ENCODE measurements at places on chromosomes 4 and X.

GRCh38 chrX:72203421-72203820 lies 21.9 kb downstream of the PIN4 start:
- no peak for DNase-seq

GRCh38 chr4:153266988-153267387 lies 62.7 kb downstream of the TRIM2 start:
- no peak for DNase-seq

- DNase-seq: no peak
Measured at GRCh38 chrX:72382202-72382595, 76.5 kb upstream of the CITED1 start.

GRCh38 chr4:6058531-6059374 lies 40.5 kb upstream of the C4orf50 start:
- no peak for DNase-seq

GRCh38 chr4:113040793-113041192 lies 8.7 kb upstream of the ANK2 start:
- DNase-seq: no peak

GRCh38 chrX:150508018-150508417 lies 60.4 kb upstream of the MTM1 start:
- DNase-seq: no peak

GRCh38 chr4:182536221-182536811 lies 293.1 kb downstream of the TENM3 start:
- no peak for DNase-seq

GRCh38 chr4:29153642-29154041 lies 1566.5 kb upstream of the PCDH7 start:
- DNase-seq: no peak

GRCh38 chrX:3815896-3816664 lies 102.6 kb upstream of the PRKX start:
- DNase-seq: peak; percentile 28

GRCh38 chr4:122341886-122342285 lies 36.9 kb upstream of the ADAD1 start:
- DNase-seq: no peak

- DNase-seq: no peak
Measured at GRCh38 chr4:122762520-122762919, 30.0 kb downstream of the BBS12 start.

DNA sequence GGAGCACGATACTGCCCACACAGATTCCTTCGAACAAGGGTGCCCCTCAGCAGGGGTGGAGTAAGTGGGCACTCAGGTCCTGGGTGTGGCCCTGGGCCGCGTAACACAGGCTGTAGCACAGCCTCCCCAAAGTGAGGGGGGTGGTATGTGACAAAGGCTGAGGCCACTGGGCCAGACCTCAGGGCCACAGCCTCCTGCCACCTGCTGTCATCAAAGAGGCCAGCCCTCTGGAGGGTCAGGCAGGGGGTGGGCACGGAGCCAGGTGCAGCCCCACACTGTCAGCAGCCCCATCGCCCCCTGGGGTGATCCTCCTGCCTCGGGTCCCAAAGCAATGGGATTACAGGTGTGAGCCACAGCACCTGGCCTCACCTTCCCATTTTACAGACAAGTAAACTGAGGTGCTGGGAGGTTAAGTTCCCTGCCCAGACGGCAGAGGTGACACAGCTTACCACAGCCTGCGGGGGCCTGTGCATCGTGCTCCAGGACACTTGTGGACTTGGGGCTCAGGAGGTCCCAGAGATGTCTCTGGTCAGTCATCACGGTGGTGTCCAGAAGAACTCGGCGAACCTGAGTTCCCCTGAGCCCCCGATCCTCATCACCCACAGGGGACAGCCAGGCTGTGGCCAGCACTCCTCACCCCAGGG lies 27.5 kb upstream of the MXD4 start:
- no peak for DNase-seq

- no peak for DNase-seq
Measured at GRCh38 chr4:5469861-5470260, 238.5 kb downstream of the EVC2 start.

DNA sequence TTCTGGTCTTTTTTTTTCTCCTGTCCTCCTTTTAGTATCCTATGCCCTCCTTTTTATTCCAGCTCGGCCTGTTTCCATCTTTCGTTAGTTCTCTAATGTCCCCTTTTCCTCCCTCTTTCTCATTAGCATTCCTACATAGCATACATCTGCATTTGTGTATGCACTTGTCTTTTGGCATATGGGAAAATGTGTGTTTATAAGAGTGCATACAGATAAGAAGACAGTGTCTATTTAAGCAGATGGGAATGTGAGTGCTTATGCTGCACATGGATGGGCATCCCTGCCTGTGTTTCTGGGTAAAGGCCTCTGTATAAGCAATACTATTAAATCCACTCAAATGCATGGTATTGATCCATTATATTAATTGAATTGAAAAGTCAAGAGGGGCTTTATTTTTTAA lies 7.5 kb upstream of the GABRA2 start:
- DNase-seq: no peak

- DNase-seq: no peak
Measured at GRCh38 chr4:106850691-106851090, 185.4 kb downstream of the DKK2 start.

GRCh38 chrX:41870719-41871151 lies 52.6 kb downstream of the CASK start:
- DNase-seq: no peak

- no peak for DNase-seq
Measured at GRCh38 chrX:119895843-119896326, at the start of gene AKAP14. AKAP14 (plus strand) TSS chrX:119895893; CDS start chrX:119903224, 7,331 bp downstream.

- DNase-seq: no peak
Measured at GRCh38 chr4:73166212-73166611, 92.4 kb downstream of the ANKRD17 start.

DNA sequence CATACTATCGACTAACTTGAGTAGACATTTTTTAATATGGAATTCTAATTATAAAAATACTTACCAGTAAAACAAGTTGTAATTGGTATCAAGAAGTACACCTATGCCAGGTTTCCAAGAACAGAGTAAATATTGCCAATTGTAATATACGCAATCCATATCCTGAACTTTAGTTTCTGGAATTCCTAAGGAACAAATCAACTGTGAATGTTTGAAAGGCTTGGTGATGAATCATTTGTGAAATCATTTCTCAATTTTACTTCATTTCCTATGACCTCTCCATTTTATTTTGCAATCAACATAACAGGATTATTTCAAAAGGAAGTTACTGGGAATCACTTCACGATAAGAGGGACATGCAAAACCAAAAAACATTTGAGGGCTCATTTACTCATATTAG lies 3.7 kb downstream of the IL13RA2 start:
- DNase-seq: no peak

DNA sequence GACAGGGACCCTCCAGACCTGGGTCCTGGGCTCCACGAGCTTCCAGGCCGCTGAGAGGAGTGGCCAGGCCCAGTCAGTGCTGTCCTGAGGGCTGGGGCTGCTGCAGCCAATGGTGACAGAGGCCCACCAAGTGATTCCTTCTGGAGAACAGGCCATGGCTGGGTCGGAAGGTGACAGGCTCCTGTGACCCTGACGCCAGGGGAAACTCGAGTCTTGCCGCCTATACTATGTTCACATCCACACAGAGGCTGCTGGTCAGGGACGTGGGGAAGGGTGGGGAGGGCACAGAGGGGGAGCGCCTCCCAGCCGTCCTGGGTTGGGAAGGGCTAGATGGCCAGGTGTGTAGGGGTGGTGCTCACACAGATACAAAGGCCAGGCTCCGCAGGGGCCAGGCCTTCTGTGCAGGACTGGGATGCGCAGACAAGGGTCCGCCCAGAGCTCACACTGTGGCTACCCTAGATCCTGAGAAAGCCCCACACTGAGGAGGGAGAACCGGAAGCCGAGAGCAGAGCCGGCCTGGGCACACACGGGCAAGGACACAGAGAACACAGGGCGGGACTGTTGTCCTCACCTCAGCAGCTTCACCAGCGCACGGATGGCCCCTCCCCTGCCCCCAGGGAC lies 81.4 kb downstream of the HTRA3 start:
- no peak for DNase-seq

DNA sequence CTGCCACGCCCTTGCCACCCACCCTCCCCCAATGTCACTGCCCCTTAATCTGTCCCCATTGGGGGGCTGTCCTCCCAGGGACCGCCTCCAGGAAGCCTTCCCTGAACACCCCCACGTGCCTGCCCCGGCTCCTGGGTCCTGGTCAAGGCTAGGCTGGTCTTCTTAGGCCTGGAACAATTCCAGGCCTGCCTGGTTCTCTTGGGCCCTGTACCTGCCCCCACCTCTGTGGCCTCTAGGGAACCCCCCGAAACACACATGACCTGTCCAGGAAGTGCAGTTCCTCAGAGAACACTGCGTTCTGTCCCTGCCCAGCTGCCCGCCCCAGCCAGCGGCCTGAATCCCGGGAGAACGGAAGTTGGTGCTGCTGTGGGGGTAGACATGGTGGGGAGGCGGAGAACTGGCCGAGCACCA lies 5.1 kb downstream of the MXD4 start:
- no peak for DNase-seq

GRCh38 chr4:175714686-175715085 lies 97.4 kb downstream of the GPM6A start:
- no peak for DNase-seq

- peak; percentile 67 for DNase-seq
Measured at GRCh38 chr4:173168396-173169177, at the start of gene GALNT7. GALNT7 (plus strand) TSS chr4:173168811; CDS start chr4:173168836, 25 bp downstream.

DNA sequence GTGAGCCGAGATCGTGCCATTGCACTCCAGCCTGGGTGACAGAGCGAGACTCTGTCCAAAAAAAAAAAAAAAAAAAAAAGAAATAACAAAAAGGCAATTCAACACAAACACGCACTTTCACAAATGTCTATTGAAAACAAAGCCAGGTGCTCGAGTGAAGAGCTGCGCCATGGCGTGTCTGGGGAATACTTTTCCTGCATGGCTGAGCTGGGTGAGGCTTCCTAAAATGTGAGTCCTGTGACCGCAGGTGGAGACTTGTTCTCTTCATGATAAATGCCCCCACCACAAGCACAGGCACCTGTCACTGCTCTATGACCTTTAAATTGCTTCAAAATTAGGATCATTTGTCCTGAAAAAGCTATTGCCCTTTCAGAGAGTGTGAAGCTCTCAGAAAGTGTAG lies 4.0 kb upstream of the ABLIM2 start:
- no peak for DNase-seq

DNA sequence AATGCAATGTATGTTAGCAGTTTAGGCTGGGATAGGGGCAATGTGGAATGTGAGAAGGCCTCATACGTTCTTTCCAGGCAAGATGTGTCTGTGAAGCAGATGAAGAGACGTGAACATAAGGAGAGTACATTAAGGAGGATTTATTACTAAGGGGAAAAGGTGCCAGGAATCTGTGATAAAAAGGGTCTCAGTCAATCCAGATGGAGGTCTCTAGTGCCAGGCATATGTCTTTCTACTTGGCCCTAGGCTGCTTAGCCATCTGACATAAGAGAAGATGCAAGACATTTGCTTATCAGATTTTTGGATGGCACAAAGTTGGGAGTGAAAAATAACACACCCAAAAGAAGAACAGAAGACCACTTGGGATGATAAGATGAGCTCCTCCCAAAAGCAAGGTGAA lies 93.0 kb upstream of the PRKG2 start:
- no peak for DNase-seq

DNA sequence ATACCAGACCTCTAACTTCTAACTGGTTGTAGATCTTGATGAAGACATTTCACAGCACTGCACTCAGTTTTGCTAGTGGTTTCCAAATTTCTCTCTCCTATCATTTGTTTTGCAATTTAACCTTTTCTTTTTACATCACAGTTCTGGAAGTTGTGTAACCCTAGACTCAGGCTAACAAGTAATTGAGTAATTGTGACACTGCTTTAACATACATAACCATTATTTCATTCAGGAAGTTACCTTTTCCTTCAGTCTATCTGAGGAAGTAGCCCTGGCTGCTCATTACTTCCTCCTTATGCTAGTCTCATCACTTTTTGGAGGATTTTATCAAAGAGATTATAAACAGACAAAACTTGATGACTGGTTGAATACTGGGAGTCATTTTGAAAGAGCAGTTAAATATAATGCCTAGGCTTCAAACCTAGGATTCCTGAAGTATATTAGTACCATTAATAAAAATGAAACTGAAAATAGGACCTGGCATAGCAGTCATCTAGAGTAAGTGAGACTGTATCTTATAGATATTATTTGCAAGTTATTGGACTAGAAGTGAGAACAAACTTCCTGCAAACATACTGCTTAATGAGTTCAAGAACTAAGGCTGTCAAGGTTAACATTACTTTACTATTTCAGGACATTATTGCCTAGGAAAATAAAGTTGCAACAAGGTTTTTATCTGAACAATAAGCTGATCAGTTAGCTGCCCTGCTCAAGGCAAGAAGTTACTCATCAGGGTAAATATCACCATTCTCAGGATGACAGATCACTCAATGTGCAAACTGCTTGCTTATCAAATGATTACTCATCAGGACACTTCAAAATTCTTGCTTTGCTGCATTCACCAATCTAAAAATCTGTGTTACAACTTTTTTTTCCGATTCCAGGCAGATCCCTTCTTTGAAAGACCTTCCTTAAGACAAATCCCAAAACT lies 25.6 kb upstream of the TEX13C start:
- no peak for DNase-seq

DNA sequence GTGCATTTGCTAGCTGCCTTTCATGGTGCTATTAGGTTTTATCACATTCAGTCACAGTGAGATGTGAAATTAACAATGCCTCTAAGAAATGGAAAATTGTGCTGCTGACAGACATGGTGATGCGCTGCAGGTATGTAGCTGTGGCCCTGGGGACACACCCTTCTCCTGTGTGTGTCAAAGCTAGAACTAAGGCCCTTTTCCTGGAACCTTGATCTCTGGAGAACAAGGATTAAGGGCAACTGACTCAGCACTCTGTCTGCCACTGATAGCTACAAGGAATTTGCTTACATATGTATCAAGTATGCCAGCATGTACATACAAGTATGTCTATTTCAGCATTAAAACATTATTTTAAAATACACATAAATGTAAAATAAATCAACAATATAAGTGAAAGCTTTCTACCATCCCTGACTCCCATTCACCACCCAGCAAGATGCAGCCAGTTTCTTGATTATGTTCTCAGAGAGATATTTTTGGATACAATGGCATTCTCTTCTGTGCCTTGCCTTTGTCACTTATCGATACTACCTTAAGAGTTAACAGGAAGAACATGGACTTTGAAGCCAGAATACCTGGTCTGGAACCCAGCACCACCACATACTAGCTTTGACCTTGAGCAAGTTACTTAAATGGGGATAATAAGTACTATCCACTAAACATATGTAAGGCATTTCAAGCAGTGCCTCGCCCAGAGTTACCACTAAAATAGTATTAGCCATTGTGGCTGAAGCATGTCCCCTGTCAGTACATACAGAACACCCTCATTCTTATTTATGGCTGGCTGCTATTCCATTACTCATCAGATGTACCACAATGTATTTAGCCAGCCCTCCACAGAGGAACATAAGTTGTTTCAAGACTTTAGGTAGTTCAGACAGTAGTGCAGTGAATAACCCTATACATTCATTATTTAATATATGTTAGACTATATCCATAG lies 68.5 kb downstream of the NPNT start:
- no peak for DNase-seq

Data from activated naive CD4-positive, alpha-beta T cell treated with anti-CD3 and anti-CD28 coated beads, Interleukin-2, amount 50 U/mL, for 16 hours (primary cell).